CD8-positive, alpha-beta T cell (primary cell): ENCODE measurements at places on chromosomes 1 and 21.

DNA sequence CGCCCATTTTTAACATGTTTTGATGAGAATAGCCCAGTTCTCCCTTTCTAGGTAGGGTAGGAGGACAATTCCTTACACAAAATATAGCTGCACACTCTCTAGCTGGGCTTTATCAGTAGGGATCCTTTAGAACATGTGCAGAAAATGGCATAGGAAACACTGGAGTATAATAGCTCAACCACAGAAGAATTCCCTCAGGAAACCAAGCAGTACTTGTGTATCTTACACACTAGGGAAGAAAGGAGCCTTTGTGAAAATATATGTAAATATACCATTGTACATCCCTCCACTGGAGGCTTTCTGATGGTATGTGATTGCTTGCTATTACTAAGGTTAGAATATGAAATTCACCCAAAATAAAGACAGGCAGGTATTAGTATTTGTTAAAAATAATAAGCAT is 153.5 kb downstream of the LRRC40 start:
- DNase-seq = no peak

- DNase-seq = no peak
Measured at GRCh38 chr1:118158924-118159323, 26.1 kb downstream of the SPAG17 start.

- no peak for DNase-seq
Measured at GRCh38 chr1:49208712-49209111, 432.0 kb upstream of the BEND5 start.

- DNase-seq = no peak
Measured at GRCh38 chr21:30491963-30492428, at the start of gene KRTAP19-3. KRTAP19-3 (minus strand) TSS chr21:30492013; CDS start chr21:30491957, 56 bp downstream.

GRCh38 chr1:178451529-178451928 is 45.2 kb downstream of the CLEC20A start:
- no peak for DNase-seq

DNA sequence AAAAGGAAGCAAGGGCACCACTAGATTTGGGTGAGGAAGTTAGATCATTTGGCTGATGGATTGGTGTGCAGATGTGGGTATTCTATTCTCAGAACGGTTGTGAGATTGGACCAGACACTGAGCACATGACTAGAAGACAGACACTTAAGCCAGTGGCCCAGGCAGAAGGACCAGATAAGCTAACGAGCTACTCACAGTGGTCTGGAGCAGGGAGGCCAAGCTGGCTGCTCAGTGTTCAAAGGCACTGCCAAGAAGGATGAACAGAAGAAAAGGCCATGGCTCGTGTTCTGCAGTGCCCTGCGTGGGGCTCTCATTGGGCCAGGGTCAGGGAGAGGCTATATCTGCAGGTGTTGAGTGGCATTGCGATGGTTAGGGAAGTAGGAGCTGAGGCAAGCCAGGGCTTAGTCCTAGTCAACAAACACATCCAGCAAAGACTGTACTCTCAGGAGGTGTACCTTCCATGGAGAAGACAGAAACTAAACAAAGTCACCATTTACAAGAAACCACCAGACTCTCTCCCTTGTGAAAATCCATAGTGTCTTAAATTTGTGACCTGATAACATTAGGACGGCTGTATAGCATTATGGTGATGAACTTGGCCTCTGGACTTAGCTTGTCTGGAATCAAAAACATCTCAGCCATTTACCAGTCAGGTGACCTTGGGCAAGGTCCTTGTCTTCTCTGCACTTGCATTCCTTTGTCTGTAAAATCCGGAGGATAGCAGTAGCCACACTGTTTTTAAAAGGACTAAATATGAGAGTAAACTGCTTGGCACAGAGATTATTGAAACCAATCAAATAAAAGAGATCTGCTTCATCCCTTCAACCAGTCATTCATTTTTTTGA is 274.5 kb downstream of the SIPA1L2 start:
- no peak for DNase-seq

DNA sequence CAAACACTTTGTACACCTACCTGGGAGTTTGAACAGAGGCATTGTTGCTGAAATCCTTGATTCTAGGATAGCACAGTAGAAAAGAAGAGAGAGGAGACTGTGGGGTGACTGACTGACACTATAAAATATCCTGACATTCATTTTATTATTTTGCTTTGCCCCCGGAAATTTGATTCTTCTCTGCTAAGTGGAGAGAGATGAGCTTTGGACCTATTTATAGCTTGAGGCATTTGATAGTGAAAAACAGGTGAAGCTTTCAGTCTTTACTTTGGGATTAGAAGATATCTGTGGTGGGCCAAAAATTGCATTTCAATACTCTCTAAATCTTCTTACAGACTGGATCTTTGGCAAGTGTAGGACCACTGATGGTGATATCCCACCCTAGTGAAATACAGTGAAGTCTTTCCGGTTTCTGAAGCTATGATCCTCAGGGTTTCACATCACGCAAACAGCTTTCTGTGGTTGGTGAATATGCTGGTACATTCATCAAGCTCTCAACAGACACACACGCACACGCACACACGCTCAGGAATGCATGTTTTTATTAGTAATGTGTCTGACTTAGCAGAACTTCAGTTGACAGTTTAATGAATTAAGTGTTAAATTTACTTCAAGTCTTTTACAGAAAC is at the start of gene AMPD1:
Gene AMPD1 (minus strand): TSS at position 117 of the 629 bp plus-strand sequence. CDS start 75 bp downstream, at position 42.
- no peak for DNase-seq

DNA sequence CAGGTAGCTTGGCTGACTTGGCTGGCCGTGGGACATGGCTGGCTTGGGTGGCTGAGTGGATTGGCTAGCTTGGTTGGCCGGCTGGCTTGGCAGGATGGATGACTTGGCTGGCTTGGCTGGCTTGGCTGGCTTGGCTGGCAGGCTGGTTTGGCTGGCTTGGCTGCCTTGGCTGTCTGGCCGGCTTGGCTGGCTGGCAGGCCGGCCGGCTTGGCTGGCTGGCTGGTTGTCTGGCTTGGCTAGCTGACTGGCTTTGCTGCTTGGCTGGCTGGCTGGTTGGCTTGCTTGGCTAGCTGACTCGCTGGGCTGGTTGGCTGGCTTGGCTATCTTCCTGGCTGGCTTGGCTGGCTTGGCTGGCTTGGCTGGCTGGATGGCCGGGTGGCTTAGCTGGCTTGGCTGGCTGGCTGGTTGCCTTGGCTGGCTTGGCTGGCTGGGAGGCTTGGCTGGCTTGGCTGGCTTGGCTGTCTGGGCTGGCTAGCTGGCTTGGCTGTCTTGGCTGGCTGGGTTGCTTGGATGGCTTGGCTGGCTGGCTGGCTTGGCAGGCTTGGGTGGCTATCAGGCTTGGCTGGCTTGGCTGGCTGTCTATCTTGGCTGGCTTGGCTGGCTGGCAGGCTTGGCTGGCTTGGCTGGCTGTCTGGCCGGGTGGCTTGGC is 129.7 kb upstream of the FAM72C start:
- DNase-seq = peak; percentile 13

GRCh38 chr21:17610911-17611310 is 1.8 kb downstream of the BTG3 start:
- DNase-seq = no peak
